Skeletal muscle cell (primary cell): ENCODE measurements at places on chromosomes 5 and 9.

DNA sequence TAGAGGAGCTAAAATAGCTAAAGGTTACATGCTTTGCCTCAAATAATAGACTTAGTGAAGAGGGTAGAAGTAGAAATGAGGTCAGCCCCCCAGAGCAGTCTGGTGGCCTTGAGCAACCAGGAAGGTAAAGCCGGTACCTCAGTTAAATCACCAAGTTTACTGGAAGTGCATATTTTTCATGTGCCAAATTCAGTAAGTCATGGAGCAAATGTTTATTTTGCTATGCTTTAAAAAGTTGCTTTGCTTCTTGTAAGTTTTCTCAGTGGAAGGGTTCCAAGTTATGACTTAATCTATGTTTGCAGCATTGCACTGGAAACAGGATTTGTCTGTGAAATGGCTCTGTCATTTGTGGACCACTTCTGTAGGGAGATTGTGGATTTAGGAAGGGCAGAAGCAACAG, 256.7 kb downstream of the ARRDC3 start:
- DNase-seq, result peak; percentile 79

- DNase-seq, result peak; percentile 11
Observed at GRCh38 chr9:91896513-91897121, 53.4 kb downstream of the ROR2 start.

DNA sequence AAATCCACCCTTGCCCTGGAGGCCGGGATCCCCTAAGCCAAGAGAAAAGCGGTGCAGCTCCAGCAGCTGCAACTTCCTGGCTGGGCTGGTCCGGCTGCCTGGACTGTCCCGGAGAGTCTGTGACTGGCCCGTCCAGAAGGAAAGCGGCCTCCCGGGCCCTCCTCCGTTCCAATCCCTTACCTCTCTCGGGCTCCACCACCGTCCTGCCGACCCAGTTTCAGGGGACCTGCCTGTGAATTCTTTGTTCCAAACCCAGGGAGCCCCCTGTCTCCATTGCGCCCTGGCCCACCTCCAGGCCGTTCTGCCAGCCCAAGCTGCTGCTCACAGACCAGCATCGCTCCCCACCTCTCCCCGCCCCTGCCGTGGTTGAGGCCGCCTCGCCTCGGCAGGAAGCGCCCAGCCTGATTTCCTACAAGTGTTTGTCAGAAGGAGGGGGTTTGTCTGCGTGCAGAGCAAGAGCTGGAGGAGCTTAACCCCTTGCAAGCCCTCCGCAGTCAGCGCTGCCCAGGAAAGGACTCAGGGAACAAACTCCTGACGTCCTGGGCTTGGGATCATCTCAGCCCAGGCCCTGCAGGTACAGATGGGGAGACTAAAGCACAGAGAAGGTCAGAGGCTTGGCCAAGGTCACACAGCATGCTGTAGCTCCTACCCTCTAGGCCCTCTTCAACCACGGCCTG, at the start of gene AKNA:
Gene AKNA, minus strand, starts transcription at position 303 of the 677 bp plus-strand sequence. CDS start 6,649 bp downstream, outside the sequence.
- peak; percentile 59 for DNase-seq

GRCh38 chr5:143800715-143801114, 11.2 kb upstream of the HMHB1 start:
- DNase-seq, result no peak

- no peak for DNase-seq
Observed at GRCh38 chr9:91044354-91044753, 242.7 kb downstream of the SYK start.

- no peak for DNase-seq
Observed at GRCh38 chr5:89105836-89106235, 222.9 kb upstream of the MEF2C start.

GRCh38 chr5:147479444-147479843, 30.4 kb downstream of the DPYSL3 start:
- DNase-seq, result no peak

DNA sequence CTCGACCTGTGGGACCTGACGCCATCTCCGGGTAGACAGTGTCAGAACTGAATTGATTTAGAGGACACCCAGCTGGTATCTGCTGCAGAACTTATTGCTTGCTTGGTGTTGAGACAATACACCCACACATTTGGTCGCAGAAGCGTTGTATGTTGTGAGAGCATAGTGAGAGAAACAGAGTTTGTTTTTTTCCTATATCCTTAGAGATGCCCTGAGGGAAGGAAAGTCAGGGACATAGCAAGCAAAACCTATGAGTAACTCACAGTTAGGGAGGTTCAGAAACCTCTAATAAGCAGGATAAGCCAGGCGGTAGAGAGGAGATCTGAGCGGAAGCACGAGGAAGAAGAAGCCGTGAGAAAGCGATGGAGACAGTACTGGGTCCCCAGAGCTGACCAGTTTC, 59.8 kb downstream of the PTCD2 start:
- peak; percentile 43 for DNase-seq

- DNase-seq, result no peak
Observed at GRCh38 chr5:63877961-63878360, 84.3 kb downstream of the HTR1A start.

GRCh38 chr9:16974436-16974835, 104.0 kb upstream of the BNC2 start:
- DNase-seq, result no peak

- no peak for DNase-seq
Observed at GRCh38 chr9:650362-650761, 191.1 kb upstream of the DMRT1 start.

DNA sequence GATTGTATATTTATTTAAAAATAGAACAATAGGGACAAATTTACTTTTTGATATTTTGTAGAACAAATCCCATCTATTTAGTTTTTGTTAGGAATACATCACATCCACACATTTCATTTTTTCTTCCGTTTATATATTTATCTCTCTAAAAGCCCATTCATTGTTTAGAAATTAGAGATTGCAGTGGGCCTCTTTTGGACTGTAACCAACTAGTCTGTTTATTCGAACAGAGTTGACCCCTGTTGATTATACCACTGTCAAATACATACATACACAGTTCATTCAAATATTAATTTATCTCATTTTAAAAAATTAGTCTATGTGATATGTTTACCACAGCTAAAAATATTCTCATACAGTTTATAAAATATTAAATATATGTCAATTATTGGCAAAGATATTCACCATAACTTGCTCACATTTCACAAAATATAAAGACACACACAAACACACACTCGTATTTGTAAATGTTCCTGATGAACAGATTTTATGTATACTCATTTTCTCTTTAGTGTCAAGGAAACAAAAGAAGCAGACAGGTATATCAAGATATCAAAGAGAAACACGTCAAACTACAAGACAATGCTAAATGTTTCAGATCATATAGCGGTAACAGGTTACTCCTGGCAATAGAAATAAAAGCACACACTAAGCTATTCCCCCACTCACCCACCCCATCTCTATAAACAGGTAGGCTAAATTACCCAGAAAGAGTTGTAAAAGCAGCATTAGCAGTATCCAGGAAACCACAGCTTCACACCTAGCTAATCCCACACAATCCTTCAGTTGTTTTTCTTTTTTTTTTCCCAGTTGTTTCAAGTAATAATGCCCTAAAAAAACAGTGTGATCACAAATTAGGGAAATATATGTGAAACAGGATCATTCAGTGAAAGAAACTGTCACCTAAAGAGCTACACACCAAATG, 283.9 kb downstream of the ADAMTS6 start:
- no peak for DNase-seq

GRCh38 chr5:76083555-76084495, 642 bp downstream of the SV2C start:
- DNase-seq, result no peak

- no peak for DNase-seq
Observed at GRCh38 chr5:71586052-71586940, 844 bp upstream of the MCCC2 start.

DNA sequence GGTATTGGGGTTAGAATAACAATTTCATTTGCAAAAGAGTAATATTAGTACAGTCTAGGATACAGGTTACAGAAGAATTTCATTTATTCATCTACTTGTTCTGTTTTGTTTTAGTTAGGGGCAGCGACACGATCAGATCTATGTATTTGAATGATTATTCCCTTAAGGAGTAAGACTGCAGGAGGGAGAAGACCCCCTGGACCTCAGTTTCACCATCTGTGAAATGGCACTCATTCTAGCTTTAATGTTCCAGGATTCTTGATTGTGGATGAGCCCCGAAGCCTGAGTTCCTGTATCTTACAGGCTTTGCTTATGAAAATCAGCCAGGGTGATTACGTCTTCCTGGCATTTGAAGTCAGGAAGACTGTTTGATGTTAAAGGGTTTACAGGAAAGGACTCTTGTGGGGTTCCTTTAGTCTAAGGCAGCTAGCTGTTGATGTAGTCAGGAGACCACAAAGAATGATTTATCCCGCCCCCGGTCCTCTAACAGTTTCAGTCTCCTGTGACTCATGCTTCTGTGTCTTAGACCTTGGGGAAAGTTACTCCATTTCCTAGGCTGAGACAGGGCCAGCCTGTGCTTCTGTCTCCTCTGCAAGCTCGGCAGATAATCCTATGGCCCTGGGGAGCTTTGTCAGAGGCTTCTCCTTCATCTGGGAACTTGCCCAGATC, 11.5 kb downstream of the SMIM3 start:
- peak; percentile 99 for DNase-seq

GRCh38 chr5:1010641-1011046, 2.0 kb downstream of the NKD2 start:
- DNase-seq, result no peak

GRCh38 chr5:116011046-116011445, 21.2 kb upstream of the ARL14EPL start:
- no peak for DNase-seq

GRCh38 chr9:109499093-109499630, 1.1 kb upstream of the PTPN3 start:
- no peak for DNase-seq

DNA sequence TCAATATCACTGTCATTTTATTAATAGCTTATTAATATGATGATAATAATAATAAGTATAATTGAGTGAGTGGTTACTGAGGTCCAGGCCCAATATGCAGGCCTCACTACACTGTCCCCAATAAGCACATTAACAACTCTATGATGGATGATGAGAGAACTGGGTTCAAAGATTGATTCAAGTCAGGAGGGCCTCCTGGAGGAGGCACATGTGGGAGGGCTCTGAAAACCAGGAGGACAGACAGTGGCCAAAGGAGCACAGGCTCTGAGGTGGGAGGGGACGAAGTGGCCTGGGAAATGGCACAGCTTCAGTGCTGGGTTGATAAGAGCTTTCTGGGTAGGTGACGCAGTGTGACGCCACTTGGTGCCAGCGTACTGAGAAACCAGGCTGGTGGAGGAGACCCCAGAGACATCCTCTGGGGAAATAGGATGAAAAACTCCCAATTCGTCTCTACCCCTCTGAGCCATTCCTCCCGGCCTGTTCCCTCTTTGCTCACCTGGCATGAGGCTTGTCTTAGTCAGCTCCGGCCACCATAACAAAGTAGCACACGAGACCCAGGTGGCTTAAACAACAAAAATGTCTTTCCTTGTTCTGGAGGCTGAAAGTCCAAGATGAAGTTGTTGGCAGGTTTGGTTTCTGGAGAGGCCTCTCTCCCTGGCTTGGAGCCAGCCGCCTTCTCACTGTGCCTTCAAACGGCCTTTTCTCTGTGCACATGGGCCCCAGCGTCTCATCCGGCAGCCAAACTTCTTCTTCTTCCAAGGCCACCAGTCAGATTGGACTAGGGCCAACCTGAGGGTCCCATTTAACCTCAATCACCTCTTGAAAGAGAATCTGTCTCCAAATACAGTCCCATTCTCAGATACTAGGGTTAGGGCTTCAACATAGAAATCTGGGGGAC, 31.6 kb downstream of the NTNG2 start:
- DNase-seq, result no peak

GRCh38 chr9:96168882-96169281, 133.1 kb downstream of the HSD17B3 start:
- DNase-seq, result no peak
